ENCODE measurements at places on chromosomes 12 and 14.

GRCh38 chr14:23300687-23301223, 1.9 kb downstream of the PPP1R3E start:
- DNase-seq: no peak

- DNase-seq: no peak
Observed at GRCh38 chr12:16154990-16155389, 122.5 kb downstream of the SLC15A5 start.

- no peak for DNase-seq
Observed at GRCh38 chr12:101108130-101108529, 101.9 kb downstream of the SLC5A8 start.

GRCh38 chr12:89920866-89921265, 212.2 kb upstream of the ATP2B1 start:
- no peak for DNase-seq

- DNase-seq: peak; percentile 59
Observed at GRCh38 chr14:55102141-55102621, 26.9 kb upstream of the LGALS3 start.

DNA sequence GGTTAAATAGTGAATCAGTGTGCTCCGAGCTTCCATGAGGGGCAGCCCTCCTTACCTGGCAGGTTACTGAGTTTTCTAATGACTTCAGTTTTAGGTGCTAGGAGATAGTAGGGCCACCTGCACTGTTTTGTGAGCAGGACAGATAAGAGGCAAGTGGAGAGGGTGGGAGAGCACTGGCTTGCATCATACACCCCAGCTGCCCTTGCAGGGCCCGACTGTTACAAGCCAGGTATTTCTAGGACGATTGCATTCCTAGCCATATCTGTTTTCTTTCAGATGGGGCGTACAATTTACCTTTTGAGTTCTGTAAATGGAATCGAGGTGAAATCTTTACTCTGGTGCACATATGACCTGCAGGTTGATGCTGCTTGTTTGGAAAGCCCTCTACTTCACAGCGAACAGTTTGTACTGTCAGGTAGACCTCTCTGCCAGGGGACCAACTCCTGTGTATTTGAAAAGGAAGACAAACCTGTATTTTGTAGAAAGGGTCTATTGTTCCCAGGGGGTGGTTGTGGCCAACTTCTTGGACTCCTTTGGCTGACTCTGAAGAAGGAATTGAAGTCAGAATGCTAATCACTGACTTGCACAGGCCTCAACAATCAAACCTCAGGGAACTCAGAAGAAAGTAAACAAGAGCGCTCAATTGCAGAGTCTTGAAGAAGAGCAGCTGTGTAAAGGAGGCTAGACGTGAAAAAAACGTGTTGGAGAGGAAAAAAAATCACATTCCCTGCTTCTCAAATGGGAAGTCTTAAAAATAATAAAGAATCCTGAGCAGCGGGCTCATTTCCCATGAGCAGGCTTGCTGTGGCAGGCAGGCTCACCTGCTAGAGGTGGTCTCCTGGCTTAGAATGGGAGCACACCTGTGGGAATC, 57.3 kb downstream of the ETV6 start:
- DNase-seq: no peak

DNA sequence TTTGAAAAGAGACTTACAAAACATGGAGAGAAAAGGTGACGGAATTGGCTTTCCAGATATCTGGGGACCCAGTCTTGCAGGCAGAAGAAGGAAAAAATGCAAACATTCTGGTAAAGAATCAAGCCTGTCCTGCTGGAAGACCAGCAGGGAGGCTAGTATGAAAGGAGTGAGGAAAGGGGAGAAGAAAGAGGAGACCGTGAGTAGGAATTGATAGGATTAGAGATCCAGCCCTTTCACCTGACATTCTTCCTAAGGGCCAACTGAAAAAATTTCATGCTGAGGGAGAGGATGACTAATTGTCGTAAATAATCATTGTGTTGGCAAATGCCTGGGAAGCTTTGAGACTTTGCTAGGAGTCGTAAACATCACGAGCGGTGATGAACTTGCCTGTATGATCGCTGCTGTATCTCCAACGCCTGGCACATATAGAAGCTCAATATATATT, 12.1 kb downstream of the BHLHE41 start:
- DNase-seq: no peak

GRCh38 chr12:124150168-124150567, 144.7 kb upstream of the RFLNA start:
- DNase-seq: no peak

GRCh38 chr12:47190271-47190750, 110.6 kb upstream of the AMIGO2 start:
- DNase-seq: no peak

- no peak for DNase-seq
Observed at GRCh38 chr12:104342147-104342546, 38.6 kb downstream of the EID3 start.

DNA sequence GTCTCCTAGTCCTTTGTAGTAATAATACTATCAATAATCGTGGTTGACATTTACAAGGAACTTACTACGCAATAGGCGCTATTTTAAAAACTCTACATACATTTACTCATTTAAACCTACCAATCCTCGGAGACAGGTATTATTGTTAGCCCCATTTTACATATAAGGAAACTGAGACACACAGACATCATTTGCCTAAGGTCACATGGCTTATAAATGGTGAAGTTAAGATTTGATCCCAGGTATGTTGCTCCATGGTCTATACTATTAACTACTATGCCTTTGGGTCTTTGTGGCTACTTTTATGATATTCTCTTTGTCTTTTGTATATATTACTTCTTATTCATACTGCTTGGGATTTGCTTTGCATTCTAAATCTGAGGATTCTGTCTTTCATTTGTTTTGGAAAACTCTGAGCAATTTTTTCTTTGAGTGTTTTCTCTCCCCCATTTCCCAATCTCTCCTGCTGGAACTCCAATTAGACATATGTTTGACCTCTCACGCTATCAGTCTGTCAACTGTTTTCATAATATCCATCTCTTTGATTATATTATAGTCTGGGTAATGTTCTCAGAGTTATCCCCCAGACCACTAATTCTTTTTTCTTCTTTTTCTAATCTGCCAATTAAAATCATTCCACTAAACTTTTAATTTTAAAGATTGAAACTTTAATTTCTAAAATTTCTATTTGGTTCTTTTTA, 10.9 kb downstream of the NT5DC3 start:
- no peak for DNase-seq

GRCh38 chr14:33972583-33973081, 21.8 kb upstream of the EGLN3 start:
- no peak for DNase-seq

DNA sequence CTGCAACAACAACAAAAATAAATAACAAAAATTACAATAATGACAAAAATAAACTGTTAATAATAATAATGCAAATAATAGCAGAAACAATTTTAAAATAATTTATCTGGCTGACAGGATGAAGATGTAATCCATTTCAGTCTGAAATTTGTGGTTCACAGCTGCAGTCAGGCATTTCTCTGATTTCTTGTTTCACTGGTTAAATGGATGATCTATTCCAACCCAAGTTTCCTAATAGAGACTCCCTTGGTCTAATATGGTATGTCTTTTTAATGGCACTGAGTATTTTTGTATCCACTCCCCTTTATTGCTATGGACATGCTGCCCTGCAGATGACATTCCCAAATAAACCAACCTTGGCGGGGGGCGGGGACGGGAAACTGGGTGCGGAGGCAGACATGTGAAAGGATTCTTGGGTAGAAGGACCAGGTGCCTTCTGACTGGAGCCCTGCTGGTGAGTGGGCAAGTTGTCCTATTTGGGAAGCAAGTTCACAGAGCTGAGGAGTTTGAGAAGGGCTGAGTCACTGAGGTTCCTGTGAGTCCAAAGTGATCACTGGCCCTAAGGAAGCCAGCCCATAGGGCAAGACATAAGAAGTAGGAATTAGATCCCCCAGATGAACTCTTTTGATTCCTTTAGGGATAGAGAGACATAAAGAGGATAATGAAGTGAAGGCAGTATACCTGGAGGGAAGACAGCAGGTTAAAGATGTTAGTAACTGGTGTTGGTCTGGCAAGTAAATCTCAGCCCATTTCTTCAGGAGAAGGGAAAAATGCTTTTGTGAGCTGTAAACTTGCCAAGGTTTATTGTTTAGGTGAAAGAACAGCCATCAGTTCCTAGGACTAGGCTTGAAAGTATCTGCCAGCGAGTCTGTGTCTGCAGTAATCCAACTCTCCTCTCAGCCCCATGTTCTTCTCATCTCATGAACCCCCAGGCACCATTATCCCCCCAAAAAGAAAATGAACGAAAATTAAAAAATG, 14.5 kb downstream of the FOXG1 start:
- DNase-seq: no peak

DNA sequence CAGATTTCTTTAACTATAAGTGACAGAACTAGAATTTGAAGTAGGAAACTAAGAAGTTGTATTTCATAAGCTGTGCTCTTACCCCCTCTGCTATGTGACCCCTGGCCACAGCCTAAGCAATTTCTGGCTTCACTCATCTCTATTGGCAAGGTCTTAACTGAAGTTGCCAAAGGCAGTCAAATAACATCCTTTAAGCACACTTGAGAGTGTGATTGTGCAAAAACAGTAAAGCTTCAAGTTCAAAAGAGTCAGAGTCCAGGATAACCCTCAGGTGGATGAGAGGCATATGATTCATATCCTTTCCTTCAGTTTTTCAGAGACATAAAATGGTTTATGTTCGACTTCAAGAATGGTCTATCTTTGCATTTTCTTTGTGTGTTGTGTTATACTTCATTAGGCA, 45.2 kb downstream of the GRIP1 start:
- no peak for DNase-seq

DNA sequence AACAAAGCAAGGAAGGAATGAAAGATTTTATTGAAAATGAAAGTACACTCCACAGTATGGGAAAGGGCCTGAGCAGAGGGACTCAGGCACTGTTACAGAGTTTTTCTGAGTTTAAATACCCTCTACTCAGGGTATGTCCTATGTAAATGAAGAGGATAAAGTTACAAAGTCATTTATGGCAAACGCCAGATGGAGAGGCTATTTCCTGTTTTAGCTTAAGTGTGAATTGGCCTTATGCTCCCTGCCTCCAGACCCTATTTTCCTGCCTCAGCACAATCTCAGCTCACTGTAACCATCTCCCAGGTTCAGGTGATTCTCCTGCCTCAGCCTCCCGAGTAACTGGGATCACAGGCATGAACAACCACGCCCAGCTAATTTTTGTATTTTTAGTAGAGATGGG, 6.8 kb upstream of the PHC1 start:
- no peak for DNase-seq

GRCh38 chr12:96134200-96134599, 60.0 kb upstream of the ELK3 start:
- DNase-seq: no peak

- no peak for DNase-seq
Observed at GRCh38 chr12:131087991-131088700, 134.4 kb downstream of the ADGRD1 start.

- DNase-seq: no peak
Observed at GRCh38 chr14:31340297-31341063, 79.9 kb downstream of the HEATR5A start.

DNA sequence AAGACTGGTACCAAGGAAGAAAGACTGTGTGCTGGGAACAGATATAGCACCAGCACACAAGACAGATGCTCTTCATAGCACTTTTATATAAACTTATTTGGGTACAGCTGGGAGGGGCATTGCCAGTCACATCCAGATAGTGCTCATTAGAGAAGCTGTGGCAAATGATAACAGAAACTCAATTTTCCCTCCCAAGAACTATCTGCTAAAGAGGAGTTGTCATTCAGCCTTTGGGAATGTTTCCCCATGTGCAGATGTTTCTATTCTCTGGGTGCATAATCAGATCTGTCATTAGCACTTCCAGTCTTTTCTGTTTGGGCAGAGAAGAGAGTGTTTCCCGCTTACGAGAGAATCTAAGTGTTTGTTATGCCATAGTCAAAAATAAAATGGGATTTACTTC, 714.9 kb upstream of the MDGA2 start:
- no peak for DNase-seq

DNA sequence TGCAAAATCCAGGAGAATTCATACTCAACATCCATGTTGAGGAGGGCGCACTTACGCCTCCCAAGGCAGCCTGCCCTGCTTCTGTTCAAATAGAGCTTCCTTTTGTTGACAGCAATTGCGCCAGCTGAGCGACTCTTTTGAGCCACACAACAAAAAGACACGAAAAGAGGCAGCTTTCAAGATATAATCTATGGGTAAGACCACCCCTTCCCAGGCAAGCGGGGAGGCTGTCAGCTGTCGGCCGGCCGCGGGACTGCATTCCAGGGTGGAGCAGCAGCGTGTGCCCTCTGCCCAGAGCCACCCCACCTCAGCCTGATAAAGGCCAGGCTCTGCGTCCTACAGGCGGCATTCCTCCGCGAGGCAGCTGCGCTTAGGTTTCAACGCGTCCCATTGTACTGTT, 15.8 kb upstream of the STAB2 start:
- peak; percentile 54 for DNase-seq

- DNase-seq: peak; percentile 75
Observed at GRCh38 chr12:8032242-8033152, at the start of gene FOXJ2. TSS of gene FOXJ2 (plus strand) at chr12:8032716. CDS start at chr12:8039833, 7,117 bp downstream.

DNA sequence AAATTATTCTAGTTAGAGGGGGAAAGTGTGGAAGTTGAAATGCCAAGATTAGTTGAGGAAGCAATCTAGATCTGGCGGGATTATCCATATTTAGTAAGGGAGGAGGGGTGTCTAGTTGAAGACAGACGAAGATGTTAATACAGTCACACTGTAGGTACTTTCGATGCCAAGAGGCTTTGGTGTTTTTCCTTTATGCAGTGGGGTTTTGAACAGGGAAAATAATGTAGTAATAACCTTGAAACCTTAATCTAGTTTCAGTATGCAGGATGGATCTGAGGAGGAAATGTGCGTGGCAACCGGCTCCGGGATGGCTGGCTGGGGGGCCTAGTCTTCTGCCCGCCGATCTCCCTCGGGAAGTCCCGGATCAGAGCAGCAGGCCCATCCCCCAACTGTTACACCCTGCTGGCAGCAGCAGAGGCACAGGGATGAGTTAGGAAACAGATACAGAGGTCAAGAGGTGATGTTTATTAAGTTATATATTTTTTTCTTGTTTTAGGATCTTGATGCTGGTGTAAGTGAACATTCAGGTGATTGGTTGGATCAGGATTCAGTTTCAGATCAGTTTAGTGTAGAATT, 27.4 kb downstream of the MDM2 start:
- no peak for DNase-seq

- no peak for DNase-seq
Observed at GRCh38 chr12:92021666-92022035, 124.0 kb downstream of the BTG1 start.

DNA sequence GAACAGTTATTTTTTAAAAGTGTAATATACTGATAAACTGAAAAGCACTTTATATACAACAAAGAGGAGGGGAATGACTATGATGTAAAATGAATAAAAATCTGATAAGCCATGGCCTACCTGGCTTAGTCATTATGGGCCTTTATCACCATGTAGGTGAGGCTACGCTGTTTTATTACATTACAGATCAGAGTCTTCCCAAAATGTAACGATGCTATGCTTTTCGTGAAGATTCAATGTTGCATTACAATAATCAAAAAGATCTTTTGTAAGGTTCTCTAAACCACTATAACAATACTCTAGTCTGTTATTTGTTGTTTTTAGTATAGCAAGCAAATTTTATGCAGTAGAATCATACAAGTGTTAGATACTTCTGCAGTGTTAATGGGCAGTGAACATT, 34.2 kb downstream of the ARID4A start:
- DNase-seq: no peak

All from NCI-H2107 (cell line).